ENCODE measurements at places on chromosomes 12 and 14. TPM values are rescaled to one million over a fixed set of nuclear protein-coding genes. Genes with fewer than 3 reads are reported as not detected.

Gene PMCH
- total RNA-seq: not detected

Gene CCDC88C
- 0.17 TPM for total RNA-seq

Gene FAM186B
- 0.51 TPM for total RNA-seq

Gene MDP1
- total RNA-seq: 22.1 TPM

Gene GALNT9
- total RNA-seq: 0.51 TPM

Gene RNF10
- total RNA-seq: 174 TPM

Gene NTS
- total RNA-seq: not detected

Gene BTG1
- 13.4 TPM for total RNA-seq

Gene ERBB3
- total RNA-seq: 0.66 TPM

Gene MMP14
- 375 TPM for total RNA-seq

Gene CIROP
- 1.0 TPM for total RNA-seq

Gene NPFF
- total RNA-seq: not detected

Gene SLC16A7
- 44.2 TPM for total RNA-seq

Gene HHIPL1
- total RNA-seq: 9.9 TPM

Gene CLEC9A
- total RNA-seq: not detected

Gene DDX54
- total RNA-seq: 25.9 TPM

Gene CLEC1A
- total RNA-seq: not detected

Gene REP15
- 0.99 TPM for total RNA-seq

Gene GPRC5D
- total RNA-seq: not detected

Gene KCNA5
- total RNA-seq: not detected

Gene KRT6A
- total RNA-seq: not detected

Gene TGM1
- 0.83 TPM for total RNA-seq

Gene KLRD1
- 0.17 TPM for total RNA-seq

Gene CCND2
- 37.3 TPM for total RNA-seq

Gene RPL10L
- not detected for total RNA-seq

Gene SLC6A13
- total RNA-seq: not detected

Gene TAS2R31
- total RNA-seq: 2.6 TPM

Measured in fibroblast of lung (primary cell).